ENCODE measurements at places on chromosomes 4 and X. TPM values are rescaled to one million over a fixed set of nuclear protein-coding genes. Genes with fewer than 3 reads are reported as not detected.
A peak's percentile ranks its signal among the peaks of the same experiment; 100 is the strongest.

The LRIT3 gene
- not detected for total RNA-seq

The IQSEC2 gene
- total RNA-seq, result 9.1 TPM

The SASH3 gene
- total RNA-seq, result 2.5 TPM

The PABPC1L2A gene
- not detected for total RNA-seq

The PIM2 gene
- 2.0 TPM for total RNA-seq

The GAGE12J gene
- not detected for total RNA-seq

The GAGE12D gene
- total RNA-seq, result not detected

The UGT2A1 gene
- not detected for total RNA-seq

The TRIM60 gene
- total RNA-seq, result not detected

DNA sequence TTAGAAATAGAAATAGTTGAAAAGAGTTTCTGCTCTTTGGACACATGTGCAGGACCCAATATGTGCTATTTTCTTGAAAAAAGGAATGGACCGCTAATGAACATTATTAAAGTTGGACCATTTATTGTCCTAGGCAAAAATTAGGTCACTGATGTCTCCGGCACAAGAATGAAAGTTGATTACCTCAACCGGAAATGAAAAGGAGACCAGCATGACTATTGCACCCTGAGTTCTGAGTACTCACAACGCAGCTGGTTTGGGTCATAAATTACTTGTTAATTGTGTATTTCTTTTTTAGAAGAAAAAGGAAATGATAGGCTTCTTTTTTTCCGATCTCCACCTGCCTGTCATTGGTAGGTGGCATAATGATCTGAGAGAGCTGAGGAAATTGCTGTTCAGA lies 232.7 kb downstream of the ARHGAP24 start:
- no peak for DNase-seq

DNA sequence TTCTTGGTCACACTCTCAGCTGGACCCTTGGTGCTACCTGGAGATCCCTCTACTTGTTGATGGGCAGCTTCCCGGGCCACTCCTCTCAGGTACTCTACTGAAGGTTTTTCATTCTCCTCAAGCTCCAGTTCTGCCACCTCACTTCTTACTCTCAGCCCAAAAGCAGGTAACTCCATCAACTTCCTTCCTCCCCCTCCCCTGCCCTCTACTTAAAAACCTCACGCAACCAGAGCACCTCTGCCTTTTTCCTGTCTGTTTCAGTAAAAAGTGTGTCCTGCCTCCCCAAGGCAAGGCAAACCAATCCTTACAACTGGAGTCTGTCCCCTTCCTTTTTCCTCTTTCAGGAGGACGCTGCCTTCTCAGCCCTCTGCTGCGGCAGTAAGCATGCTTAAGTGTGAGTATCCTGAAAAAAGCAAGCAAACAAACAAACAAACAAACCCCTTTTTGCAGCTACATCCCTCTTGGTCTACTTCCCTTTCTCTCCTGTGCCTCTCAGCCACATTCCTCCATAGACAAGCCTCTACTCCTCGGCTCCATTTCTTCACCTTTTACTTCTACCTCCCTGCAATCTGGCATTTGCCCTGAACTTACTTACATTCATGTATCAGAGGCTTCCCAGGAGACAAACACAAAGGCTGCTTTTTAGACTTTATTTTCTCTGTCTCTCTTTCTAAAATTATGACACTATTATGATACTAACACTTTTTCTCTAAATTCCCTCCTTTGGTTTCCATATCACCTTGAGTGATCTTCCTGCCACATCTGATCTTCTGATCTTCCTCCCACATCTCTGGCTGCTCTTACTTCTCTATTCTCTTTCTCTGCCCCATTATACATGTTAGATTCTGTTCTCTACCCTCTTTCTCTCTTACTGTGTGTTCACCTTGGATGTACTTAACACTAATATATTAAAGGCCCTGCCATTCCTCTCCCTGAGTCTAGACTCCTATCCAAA lies 5.4 kb downstream of the ALPK1 start:
- no peak for DNase-seq

DNA sequence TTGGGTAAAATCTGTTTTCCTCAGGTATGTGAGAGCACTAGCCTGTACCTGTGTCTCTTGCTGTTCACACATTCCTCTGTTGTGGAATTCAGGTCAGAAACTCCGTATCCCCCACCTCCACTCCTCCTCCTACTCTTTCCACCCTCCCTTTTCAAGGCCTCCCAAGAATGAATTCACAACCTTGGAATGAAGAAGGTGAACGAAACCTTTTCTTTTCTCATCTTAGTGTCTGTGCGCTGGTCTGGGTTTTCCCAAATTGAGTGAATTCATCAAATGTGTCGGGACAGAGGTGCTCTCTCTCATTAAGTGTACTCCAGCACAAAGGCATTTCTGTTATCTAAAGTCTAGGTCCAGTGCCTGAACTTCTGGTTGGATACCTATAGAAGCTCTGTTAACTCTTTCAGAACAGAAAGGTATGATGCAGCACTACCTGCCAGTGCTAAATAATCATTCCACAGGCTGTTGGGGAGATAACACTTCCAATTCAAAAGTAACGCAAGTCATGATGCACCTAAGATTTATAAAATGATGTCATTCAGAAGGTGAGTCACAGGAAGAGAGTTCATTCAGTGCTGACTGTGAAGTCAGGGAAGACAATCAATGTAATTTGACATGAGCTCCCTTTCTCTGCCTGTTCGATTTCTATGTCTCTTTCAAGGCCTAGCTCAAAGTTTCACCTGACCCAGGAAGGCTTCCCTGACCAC lies 41.9 kb downstream of the COL4A6 start:
- no peak for DNase-seq

GRCh38 chrX:150047818-150048217 lies 109.5 kb upstream of the EOLA2 start:
- DNase-seq, result no peak

GRCh38 chrX:101386542-101386885 lies 523 bp upstream of the BTK start:
- no peak for DNase-seq

DNA sequence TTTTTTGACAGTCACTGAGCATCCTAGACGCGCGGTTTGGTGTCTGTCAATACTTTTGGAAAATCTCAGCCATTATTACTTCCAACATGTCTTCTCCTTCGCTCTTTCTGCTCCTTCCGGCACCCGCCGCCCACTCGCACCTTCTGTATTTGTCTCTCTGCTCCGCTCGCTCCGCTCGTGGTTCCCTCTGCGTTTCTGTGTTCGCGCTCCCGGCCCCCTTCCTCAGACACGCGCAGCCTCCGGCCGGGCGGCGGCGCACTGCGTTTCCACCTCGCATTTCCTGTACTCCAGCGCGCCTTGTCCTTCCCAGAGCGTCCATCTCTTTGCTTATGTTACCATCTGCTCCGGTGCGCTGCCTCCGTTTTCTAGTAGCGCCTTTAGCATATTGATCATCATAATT lies 21.1 kb downstream of the PDE6B start:
- no peak for DNase-seq

GRCh38 chr4:153014460-153014859 lies 78.3 kb downstream of the FHDC1 start:
- DNase-seq, result no peak

GRCh38 chrX:50003927-50004326 lies 81.5 kb downstream of the CLCN5 start:
- DNase-seq, result no peak

- DNase-seq, result no peak
Observed at GRCh38 chrX:91137883-91138282, 296.8 kb upstream of the PABPC5 start.

GRCh38 chr4:151953312-151953711 lies 192.5 kb upstream of the GATB start:
- DNase-seq, result no peak

DNA sequence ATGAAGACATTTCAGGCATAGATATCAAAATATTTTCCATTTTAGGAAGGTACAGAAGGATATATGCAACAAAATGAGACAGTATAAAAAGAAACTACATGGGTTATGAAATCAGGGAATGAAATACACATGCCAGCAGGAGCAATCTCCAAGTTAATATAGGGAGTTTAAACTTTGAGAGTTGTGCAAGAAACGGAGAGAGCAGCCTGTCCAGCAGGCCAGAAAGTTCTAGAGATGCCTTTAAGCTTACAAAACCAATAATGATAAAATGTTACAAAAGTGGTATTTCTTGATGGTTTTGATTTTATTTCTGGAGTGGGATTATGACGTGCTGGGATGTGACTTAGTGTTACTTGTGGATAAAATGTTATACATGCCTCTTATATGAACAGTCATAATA lies 2047.9 kb downstream of the ARAP2 start:
- DNase-seq, result no peak

DNA sequence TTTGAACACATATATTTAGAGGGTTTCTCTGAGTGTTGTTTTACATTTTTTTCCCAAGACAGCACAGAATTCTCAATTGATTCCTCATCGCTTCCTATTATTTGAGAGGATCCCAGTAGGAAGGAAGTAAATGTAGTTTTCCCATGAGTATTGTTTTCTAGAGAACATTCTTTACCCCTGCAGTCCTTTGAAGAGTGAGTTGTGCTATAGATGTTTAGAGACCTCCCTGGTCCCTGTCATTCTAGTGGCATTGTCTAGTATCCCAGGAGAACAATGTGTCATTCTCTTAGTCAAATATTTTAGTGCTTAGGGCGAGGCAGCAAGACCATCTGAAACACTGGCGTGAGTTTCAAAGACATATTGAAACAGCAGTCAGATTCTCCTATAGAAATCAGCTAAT lies 32.5 kb downstream of the SORBS2 start:
- no peak for DNase-seq

- DNase-seq, result no peak
Observed at GRCh38 chr4:10877076-10877475, 192.5 kb upstream of the CLNK start.

DNA sequence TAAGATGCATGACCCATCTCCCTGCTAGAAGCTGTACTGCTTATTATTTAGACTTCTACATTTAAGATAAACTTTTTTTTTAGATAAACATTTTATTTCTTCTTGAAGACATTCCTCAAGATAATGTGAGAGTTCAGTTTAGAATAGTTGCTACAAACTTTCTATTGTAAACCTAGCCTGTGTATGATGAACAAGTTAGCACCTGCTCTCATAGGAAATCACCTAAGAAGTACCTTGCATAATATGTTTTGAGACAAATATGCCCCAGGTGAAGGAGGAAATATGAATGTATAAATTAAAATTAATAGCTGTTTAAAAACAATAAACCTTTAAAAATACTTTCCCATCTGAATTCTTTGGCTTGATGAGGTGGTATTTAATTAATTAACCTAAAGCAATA lies 35.6 kb downstream of the RASGEF1B start:
- DNase-seq, result no peak

- DNase-seq, result no peak
Observed at GRCh38 chrX:26664919-26665318, 448.9 kb downstream of the MAGEB5 start.

DNA sequence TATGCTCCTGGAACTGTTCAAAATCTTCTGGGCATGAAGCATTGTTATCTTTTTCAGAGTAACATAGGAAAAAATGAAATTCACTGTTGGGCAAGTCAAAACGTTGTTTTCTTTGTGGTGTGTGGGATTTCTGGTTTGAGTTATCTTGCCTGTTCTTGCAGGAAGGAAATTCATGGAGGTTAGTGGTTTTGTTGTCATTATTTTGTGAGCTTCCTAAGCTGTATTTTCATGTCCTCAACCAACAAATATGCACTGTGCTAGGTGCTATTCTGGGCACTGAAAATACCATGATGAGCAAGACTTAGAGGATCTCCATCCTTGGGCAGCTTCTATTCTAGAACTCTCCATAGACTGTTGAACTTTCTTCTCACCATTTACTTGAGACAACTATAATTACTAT lies 16.9 kb downstream of the SPINK2 start:
- no peak for DNase-seq

- DNase-seq, result no peak
Observed at GRCh38 chr4:89275587-89275986, 32.0 kb downstream of the GPRIN3 start.

DNA sequence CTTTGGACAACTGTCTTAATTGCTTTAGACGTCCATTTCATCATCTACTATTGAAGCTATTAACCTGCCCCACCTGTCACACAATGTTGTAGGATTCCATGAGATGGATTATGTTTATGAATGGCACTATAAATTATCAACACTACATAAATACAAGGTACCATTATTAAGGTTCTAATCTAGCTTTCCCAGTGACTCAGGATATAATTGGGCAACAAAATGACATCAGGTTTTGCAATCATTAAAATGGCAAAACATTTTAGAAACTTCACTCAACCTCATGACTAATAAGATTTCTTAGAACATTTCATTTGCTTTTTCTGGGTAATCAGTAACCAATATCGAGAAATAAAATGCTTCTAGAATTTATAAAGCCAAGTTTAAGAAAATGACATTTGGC lies 9.2 kb downstream of the HOPX start:
- no peak for DNase-seq

- no peak for DNase-seq
Observed at GRCh38 chr4:26311633-26312032, 9.2 kb upstream of the RBPJ start.

- DNase-seq, result no peak
Observed at GRCh38 chr4:163484906-163485305, 9.6 kb upstream of the TMA16 start.

DNA sequence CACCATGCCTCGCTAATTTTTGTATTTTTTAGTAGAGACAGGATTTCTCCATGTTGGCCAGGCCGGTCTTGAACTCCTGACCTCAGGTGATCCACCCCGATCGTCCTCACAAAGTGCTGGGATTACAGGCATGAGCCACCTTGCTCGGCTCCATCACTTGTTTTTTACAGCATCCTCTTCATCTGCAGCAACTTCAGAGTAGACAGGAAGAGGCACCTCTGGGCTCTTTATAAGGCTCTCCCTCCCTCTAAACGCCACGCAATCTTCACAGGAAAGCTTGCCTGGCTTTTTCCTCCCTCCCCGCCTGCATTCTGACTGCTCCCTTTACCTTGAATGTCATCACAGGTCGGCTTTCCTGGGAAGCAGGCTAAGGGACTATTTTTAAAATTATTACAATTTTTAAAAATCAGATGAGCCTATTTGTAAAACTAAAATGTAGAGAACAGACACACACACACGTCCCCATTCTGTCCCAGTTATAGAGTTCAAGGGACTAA lies 111.5 kb upstream of the LDB2 start:
- DNase-seq, result no peak

GRCh38 chrX:71619986-71620385 lies 1.7 kb upstream of the CXCR3 start:
- DNase-seq, result no peak

GRCh38 chr4:3239303-3239702 lies 9.7 kb upstream of the MSANTD1 start:
- no peak for DNase-seq

DNA sequence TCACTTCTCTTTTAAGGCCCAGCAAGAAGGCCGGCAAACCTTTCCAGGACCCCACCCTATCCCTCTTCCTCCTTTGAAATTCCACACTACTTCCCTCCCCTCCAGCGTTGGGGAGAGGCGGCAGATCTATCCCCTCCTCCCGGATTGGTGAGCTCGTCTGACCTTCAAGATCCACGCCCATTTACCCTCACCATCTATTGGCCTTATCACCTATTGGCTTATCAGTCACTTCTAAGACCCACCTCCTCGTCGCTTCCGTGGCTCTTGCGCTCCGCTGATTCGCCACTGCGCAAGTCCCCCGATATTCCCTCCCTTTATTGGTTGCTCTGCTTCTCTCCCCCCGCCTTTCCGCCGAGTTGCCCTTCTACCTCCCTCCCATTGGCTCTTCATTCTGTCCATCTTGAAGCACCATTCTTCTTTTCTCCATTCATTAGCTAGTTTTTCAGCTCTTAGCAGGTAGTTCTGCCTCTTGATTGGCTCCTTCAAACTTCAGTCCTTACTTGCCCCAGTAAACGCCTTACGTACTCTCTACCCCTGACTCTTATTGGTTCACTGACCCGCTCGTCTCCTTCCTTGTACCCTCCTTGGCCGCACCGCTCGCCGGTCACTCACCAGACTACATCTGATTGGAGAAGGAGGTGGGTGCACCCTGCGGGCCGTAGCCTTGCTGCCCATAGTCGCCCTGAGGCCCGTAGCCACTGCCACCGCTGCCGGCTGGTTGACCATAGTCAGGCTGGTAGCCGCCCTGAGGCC lies 4.8 kb upstream of the PRICKLE3 start:
- DNase-seq, result peak; percentile 95
